WTC11 (cell line): ENCODE measurements at places on chromosomes 3 and 15.

DNA sequence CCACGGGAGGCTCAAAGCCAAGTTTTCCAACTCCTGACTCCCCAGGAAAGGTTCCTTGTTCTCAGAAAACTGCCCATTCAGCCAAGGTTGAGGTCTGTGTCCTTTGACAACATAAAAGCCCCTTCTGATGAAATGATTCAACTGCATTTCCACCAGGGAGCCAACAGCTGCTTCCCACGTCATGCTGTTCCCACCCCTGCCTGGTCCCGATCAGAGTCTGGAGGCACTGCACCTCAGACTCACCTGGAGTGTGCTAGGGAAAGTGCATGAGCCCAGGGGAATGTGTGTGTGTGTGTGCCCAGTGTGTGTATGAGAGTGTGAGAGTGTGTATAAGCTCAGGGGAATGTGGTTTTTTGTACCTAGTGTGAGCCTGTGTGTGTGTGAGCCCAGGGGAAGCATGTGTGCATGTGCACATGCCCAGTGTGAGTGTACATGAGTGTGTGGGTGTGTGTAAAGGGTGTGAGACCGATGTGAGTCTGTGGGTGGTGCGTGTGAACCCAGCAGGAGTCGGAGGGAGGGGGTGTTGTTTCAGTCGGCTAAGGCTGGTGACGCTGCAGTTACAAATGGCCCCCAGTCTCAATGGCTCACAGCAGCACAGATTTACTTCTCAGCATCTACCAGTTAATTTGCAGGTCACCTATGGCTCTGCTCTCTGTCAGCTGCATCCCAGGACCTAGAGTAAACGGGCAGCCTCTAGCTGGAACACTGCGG is 20.3 kb upstream of the SLC6A1 start:
- DNase-seq, result no peak

- DNase-seq, result no peak
Measured at GRCh38 chr3:62142331-62143085, 230.8 kb downstream of the FEZF2 start.

DNA sequence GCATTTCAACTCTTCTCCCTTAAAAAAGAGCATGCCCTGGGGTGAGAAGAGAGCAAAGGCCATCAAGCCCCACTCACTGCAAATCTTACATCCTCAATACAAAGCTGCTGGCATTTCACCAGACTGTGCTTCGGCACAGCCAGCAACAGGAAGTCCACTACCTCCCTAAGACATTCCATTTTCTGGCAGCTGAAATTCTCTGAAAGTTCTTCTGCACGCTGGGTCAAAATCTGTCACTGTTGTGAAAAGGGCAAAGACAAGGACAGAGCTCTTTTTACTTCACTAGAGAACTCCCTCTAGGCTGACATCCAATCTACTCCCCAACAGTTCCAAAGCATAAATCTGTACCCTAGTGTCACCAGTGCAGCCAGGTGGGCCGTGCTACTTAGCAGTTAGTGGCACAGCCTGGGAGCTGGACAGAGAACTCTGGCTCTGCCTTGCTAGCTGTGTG is 6.3 kb downstream of the MTMR10 start:
- DNase-seq, result no peak

- no peak for DNase-seq
Measured at GRCh38 chr3:102141928-102142239, 292.6 kb downstream of the NFKBIZ start.

GRCh38 chr15:61660579-61660978 is 399.7 kb downstream of the VPS13C start:
- no peak for DNase-seq
